Endothelial cell (in vitro differentiated cells): ENCODE measurements at places on chromosomes 1 and 21. TPM values are rescaled to one million over a fixed set of nuclear protein-coding genes. Genes with fewer than 3 reads are reported as not detected.

The PLCH2 gene
- not detected for total RNA-seq

The SPAG17 gene
- 9.5 TPM for total RNA-seq

The IKBKE gene
- total RNA-seq = 20.9 TPM

The GSTM1 gene
- not detected for total RNA-seq

The TMEM125 gene
- 2.7 TPM for total RNA-seq

The HES3 gene
- total RNA-seq = not detected

The MNDA gene
- total RNA-seq = not detected

The SPRR2A gene
- total RNA-seq = not detected

The SOX13 gene
- total RNA-seq = 107 TPM

The NLRP3 gene
- 0.44 TPM for total RNA-seq

The RGS1 gene
- not detected for total RNA-seq

The CD247 gene
- total RNA-seq = not detected

The TPTE gene
- not detected for total RNA-seq

The CASQ1 gene
- not detected for total RNA-seq

The RGS8 gene
- total RNA-seq = not detected

The HPDL gene
- total RNA-seq = 2.5 TPM

The SEC16B gene
- total RNA-seq = 0.49 TPM

The LRRC38 gene
- total RNA-seq = not detected

The DDX20 gene
- total RNA-seq = 18.8 TPM

The EXO1 gene
- total RNA-seq = 6.5 TPM

The FGR gene
- 0.46 TPM for total RNA-seq

The THEM5 gene
- not detected for total RNA-seq

The WNT9A gene
- total RNA-seq = 1.0 TPM

The BGLAP gene
- total RNA-seq = 1.2 TPM

The GPR25 gene
- not detected for total RNA-seq

The DIRAS3 gene
- 0.49 TPM for total RNA-seq

The NT5C1A gene
- total RNA-seq = not detected

The TP73 gene
- not detected for total RNA-seq

The OR2T35 gene
- not detected for total RNA-seq

The ATP1A2 gene
- 0.49 TPM for total RNA-seq

The KCNA2 gene
- total RNA-seq = 0.23 TPM

The PTGFRN gene
- 23.7 TPM for total RNA-seq

The HTR1D gene
- total RNA-seq = 0.54 TPM

The ZYG11A gene
- 0.18 TPM for total RNA-seq

The TEX35 gene
- total RNA-seq = not detected

The PCAT6 gene
- 2.0 TPM for total RNA-seq
